M059J (cell line): ENCODE measurements at places on chromosomes 1 and 21. TPM values are rescaled to one million over a fixed set of nuclear protein-coding genes. Genes with fewer than 3 reads are reported as not detected.

ATP1A2 gene
- 0.05 TPM in 1 of 2 replicates, not detected in the other for total RNA-seq

DMBX1 gene
- total RNA-seq: not detected in 2 replicates

DNA sequence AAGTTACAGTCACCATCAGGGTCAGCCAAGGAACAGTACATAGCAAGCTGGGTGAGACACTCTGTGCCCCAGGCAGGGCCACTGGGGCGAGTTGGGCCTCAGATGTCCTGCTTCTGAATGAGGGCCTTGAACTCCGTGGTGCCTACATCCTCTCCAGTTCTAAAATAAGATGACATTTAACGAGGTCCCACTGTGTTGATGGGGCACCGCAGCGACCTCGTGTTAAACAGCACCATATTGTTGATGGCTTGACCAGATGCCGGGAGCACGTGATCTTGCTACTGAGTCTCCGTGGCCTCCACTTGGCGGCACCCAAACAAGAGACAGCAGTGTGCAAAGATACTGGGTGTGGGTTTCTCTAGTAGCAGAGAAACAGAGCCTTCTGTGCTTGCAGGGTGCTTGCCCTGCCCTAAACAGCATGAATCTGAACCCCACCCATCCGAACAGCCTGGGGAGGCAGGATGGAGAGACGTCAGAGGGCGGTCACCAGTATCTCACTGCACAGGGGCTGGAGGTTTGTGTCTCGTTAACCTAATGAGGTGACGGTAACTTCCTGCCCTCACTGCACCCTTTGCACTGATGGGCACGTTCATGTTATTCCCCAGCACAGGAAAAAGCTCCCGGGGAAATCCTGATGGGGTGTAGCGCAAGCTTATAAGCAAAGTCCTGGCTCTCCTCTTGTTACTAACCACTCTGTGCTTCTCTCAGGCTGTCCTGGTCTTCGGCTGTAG lies 324.4 kb downstream of the AJAP1 start:
- no peak for DNase-seq

DNA sequence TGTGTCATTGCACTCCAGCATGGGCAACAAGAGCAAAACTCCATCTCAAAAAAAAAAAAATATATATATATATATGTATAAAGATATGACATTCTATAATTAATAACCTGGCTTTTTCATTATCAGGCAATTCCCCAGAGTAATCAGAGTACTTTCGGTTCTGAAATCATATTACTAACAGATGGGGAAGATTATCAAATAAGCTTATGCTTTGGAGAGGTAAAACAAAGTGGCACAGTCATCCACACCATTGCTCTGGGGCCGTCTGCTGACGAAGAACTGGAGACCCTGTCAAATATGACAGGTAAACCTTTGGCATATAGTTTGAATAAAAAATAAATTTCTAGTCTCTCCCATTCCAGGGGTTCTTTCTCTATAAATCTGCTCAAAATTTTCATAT lies 58.5 kb upstream of the SH3GLB1 start:
- no peak for DNase-seq
